ENCODE measurements at places on chromosomes 6 and 20. TPM values are rescaled to one million over a fixed set of nuclear protein-coding genes. Genes with fewer than 3 reads are reported as not detected.

The SDHAF4 gene
- 14.3 TPM for polyA plus RNA-seq

The SIRPD gene
- polyA plus RNA-seq = not detected

The FOXP4 gene
- polyA plus RNA-seq = 7.4 TPM

The GJA1 gene
- polyA plus RNA-seq = 0.18 TPM

The HLA-DRB1 gene
- not detected for polyA plus RNA-seq

The GPRC6A gene
- polyA plus RNA-seq = not detected

The DTNBP1 gene
- polyA plus RNA-seq = 45.4 TPM

Data from K562 (cell line).